ENCODE measurements at places on chromosomes 7 and 10.

GRCh38 chr7:128323040-128323439, 20.7 kb downstream of the RBM28 start:
- no peak for DNase-seq

- no peak for DNase-seq
Measured at GRCh38 chr10:92419740-92420545, 129.0 kb downstream of the MARCHF5 start.

GRCh38 chr10:77639756-77640155, 2.1 kb upstream of the KCNMA1 start:
- no peak for DNase-seq

DNA sequence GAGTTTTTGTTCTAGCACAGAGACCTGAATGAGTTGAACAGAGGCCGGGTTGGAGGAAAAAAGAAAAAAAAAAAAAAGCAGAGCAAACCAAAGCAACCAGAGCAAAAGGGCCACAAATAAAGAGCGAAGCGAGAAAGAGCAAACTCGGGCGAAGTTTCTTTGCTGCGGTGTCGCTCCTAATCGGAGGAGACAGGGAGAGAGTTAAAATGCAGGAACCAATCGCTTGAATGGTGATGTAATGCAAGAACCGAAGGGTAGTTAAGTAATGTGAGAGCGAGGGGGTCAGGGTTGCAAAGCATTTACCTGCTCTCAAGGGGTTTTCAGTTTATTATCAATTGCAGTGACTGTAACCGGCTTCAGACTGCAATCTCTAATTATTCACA, 271.7 kb downstream of the TRIL start:
- peak; percentile 89 for DNase-seq

- DNase-seq: no peak
Measured at GRCh38 chr10:6052247-6053221, 9.6 kb downstream of the IL2RA start.

DNA sequence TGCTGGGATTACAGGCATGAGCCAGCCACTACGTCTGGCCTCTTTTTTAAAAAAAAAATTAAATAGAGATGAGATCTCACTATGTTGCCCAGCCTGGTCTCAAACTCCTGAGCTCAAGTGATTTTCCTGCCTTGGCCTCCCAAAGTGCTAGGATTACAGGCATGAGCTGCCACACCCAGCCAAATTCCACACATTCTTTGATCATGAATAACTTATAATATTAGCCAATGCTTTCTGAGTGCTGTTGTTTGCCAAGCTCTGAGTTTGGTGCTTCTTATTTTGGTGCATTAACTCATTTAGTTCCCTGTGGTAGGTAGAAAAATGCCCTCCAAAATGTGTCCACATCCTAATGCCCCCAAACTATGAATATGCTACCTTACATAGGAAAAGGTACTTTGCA, 47.2 kb upstream of the MKI67 start:
- DNase-seq: no peak

DNA sequence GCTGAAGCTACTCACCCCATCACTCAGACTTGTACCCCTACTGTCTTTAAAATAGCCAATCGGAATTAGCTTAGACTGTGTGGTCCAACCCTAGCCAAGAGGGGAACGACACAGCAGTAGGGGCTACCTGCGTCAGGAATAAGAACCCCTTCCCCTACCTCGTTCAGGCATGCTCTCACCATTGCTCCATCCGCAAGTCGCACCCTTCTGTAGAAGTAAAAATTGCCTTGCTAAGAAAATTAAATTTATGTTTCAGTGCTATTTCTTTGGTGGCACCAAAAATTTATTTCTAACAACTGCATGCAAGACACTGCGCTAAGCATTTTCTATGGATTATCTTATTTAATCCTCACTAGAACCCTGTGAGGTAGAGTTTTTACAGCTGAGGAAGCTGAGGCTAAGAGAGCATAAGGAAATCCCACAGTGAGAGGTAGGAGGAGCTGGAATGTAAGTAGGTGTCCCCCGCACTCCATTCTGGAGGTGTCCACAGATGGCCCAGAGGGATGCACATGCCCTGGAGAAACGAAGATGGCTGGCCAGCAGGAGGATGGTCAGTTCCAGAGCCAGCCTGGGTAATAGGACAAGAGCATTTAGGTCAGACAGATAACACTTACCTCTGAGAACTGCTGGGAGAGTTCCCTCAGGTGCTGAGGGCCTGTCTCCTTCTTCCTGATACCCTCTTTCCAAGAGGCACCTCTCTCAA, 15.3 kb upstream of the CACUL1 start:
- DNase-seq: no peak

- no peak for DNase-seq
Measured at GRCh38 chr10:74932648-74933047, 106.2 kb downstream of the KAT6B start.

All from RKO (cell line).